ENCODE measurements at places on chromosomes 2 and 18.
A peak's percentile ranks its signal among the peaks of the same experiment; 100 is the strongest.

DNA sequence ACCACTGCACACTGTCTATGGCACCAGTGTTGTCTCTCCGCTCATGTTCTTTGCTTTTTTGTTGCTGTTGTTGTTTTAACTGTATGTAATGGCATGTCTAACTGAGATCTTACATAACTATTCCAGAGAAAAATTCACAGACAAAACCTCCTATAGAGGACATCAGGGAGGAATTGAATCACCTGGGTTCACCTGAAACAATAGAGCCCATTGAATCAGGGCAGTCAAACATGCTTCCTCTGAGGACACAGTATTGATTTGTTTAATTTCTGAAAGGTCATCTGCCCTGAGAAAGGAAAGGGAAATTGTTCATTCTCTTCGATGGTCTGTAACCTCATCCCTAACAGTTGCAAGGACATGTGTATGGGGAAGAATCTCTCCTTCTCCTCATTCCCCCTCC, 237.5 kb downstream of the SRBD1 start:
- no peak for DNase-seq

DNA sequence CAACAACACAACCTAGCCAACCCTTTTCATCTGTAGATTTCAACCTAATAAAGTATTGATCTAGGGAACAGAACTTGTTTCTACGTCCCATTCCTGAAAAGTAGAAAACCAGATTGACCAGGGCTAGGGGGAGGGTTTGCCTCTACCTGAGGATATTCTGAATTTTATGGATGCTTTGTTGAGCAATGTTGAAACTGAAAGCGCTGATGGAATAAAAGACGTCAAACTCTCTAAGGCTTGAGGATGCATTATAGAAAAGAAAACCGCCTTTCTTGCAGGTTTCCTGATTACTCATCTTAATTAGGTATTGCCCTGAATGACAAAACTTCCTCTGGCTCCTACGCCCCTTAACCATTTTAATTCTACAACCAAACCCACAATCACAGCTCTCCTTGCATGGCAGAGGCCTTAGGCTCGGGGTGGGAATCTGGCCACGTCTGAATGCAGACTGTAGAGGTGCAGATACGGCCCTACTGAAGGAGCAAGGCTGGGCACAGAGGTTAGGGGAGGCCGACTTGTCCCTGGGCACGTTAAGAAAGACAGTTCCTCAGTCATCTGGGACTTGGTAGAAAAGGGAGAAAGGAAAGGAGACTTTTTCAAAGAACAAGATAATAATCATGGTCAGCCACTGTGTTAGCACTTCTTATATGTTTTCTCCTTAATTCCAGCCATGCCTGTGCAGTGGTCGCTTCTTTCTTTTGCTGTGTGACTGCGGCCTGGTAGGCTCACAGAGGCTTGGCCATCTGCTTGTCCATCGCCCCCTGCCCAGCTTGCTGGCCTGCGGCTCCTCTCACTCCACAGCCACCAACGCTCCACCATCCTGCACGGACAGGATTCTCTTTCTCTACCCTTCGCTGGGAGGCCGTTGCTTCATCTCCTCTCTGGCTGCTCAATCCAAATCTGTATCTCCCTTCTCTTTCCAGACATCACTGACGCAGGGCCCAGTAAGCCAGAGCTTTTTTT, 209.5 kb downstream of the VAPA start:
- peak; percentile 46 for DNase-seq

GRCh38 chr2:215699700-215700538, 264.1 kb upstream of the FN1 start:
- DNase-seq: no peak

DNA sequence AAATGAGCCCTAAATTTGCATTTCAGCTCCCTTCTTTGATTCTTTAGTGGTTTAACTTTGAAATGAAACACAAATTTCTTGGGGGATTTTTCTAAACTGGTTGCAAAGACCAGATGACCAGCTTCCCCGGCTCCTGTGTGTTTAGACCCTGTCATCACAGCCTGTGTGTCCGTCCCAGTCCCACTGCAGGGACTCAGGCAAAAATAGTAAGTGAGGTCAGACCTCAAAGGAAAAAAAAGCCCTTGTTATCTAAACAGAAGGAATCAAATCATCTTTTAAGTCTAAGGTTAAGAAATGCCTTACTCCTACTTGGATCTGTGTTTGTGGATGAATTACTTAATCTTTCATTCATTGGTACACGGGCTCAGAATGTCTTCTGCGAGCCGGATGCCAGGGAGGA, 423.7 kb downstream of the LPIN1 start:
- DNase-seq: no peak

DNA sequence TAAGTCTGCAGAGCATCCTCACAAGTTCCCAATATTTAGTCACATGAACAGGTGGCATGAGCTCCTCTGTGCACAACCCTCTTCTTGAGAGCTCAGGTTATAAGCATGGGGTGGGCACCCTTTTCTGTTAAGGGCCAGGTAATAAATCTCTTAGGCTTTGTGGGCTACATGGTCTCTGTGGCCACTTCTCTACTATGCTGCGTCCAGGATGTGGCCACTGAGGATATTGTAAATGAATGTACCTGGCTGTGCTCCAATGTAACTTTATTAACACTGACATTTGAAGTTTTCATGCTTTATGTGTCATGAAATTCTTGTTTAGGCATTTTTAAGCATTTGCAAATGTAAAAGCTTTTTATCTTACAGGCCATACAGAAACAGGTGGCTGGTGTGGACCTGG, 116.8 kb upstream of the ST6GAL2 start:
- peak; percentile 53 for DNase-seq

- peak; percentile 89 for DNase-seq
These were observed 367.4 kb downstream of the NCKAP5 start for GRCh38 chr2:133200684-133201421.

- no peak for DNase-seq
These were observed 192.9 kb downstream of the TFCP2L1 start for GRCh38 chr2:121092095-121092494.

GRCh38 chr2:178380763-178381162, 70.2 kb downstream of the PRKRA start:
- DNase-seq: no peak

GRCh38 chr18:58859907-58860306, 4.8 kb upstream of the ZNF532 start:
- DNase-seq: no peak

GRCh38 chr2:174820361-174820760, 56.1 kb upstream of the CHRNA1 start:
- DNase-seq: no peak

DNA sequence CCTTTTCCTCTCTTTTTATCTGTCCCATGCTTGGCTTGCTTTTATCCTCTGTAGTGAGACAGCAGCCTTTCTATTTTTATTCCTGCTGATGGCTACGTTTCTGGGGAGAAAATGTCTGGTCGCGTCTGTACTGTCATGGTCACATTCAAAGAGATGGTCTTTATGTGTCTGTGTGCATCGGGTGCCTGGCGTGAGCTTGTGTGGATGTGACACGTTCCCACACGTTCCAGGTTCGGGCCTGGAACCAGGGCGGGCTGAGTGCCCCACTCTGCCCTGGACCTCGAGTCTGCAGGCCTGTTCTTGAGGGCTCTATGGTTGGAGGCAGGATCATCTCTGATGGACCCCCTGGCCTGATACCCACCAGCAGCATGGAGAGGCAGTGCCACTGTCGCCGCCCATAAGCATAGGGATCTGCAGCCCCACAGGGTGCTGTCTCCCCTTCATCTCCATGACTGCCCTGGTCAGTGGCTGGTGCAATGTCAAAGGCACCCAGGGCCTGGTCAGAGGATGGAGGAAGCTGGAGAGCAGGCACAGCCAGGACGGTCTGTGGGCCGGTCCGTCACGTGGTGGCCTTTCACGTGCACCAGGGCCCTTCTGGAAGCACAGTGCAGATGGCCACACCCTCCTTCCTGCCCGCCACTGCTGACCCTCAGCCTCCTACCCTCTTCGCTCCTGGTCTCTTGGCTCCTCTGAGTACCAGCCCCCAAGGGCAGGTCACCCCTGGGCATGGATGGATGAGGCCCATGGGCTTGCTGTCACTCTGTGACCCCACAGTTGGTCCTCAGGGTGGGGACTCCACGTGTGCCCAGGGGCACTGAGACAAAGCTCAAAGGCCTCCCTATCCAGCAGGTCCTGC, 149.2 kb upstream of the TWIST2 start:
- DNase-seq: no peak

GRCh38 chr2:172698041-172698863, 37.4 kb upstream of the RAPGEF4 start:
- DNase-seq: peak; percentile 97

DNA sequence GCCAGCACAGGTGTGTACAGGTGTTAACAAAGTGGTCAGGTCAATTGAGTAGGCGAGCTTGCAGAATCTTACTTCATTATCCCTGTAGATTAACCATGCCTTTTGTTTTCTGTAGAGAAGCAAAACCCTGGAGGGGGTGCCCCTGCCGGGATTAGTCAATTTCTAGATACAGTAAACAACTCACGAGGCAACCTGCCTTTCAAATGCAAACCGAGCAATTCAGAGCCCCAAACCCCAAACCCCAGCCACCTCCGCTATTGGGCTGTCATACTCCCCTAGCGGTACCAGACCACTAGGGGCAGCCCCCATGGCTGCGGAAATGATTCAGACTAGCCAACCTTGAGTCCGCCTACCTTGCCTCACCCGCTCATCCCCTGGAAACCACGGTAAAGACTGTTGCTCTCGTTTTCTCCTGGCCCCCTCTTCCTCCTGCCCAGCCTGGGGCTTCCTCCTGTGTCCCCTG, 61.4 kb upstream of the KIF5C start:
- no peak for DNase-seq

DNA sequence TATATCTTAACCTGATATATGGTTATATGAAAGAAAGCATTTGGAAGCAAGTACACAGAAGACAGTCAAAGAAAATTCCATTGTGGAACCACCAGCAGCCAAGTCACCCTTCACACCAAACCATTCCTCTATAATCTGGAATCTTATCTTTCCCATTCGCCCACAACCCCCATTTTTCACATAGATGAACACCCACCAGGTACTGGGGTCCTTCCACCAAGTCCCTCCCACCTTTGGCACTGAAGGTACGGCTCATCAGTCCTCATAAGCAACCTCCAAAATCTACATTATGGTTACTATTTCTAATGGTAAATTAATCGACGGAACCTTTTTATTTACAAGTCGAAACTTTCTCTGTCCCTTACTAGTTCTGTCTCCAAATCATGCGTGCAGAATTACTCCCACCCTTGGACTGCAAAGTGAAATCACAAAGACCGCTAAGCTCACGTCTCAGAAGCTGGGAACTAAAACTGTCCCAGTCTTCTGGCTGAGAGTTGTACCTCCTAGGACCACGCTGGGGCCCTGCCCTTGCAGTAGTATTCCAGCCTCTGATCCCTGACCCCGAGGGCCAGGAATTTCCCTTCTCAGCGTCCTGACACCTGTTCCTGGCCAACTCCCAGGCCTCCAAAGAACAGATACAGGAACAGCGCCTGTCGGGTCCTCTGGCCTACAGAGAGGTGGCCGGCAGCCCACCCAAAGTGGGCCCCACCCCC, 702 bp downstream of the OLA1 start:
- DNase-seq: peak; percentile 1

DNA sequence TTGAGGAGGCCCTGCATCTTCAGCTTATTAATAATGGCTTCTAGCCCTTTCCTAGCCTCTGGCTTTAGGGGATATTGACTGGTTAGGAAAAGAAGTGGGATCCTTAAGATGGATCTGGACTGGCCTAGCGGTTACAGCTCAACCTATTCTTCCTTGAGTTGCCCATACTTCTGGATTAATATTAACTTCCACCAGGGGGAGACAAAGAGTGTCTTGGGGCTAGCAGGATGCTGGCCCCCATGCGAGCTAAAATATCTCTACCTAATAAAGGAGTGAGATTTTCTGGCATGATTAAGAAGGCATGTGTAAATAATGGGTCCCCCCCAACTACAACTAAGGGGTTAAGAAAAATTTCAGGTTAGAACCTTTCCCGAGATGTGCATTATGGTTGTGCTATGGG, 23.2 kb upstream of the PLA2R1 start:
- no peak for DNase-seq

- peak; percentile 59 for DNase-seq
These were observed 713 bp downstream of the ATOH8 start for GRCh38 chr2:85754313-85755095.

- DNase-seq: peak; percentile 98
These were observed 173.5 kb downstream of the ALK start for GRCh38 chr2:29747786-29748470.

- DNase-seq: no peak
These were observed 7.2 kb downstream of the PDCD1 start for GRCh38 chr2:241851325-241852115.

DNA sequence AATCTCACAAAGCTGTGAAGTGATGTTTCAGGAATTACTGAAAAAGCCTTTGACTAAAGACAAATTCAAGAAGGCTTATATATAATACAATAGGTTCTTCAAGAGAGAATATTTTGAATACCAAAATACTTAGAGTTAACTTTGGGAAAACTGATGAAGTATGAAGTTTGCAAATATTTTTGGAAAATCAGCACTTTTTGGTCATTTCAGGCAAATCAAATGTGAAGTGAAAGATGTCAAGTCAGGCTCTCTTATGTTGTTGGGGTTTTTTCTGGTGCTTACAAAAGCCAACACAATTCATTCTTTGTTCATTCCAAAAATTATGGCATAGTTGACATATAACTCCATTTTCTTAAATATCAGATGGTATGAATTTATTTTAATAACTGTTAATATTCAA, 14.7 kb upstream of the ASNSD1 start:
- DNase-seq: no peak

DNA sequence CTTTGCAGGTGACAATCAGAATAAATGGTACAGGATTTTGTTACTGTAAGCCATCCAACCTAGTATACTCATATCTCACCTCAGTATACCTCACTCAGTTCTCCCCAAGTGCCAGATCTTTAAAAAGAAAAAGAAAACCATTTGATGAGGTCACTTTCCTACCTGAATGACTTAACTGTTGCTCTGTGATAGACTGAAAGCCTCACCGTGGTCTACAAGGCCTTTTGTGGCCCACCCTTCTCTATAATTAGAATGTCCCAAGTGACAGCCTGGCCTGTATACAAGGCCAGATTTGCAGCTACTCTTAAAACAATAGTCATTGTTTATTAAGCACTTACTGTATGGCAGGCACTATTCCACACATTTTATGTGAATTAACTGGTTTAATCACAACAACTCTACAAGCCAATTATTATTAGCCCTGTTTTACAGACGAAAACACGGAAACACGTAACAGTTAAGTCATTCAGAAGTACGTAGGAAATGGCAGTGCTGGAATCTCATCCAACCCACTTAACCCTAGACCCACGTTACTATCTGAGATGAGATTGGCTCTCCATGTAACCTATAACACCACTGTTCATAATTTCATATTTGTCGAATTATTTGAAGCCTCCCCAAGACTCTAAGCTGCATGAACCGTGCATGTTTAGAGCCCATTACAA, 28.3 kb downstream of the PKP4 start:
- no peak for DNase-seq

All from fibroblast of skin of right quadriceps (primary cell).